Stimulated activated CD4-positive, alpha-beta T cell treated with anti-CD3 and anti-CD28 coated beads, TNF-alpha, amount 100 ng/mL, for 4 hours (primary cell): ENCODE measurements at places on chromosomes 1 and 21.

GRCh38 chr1:182897696-182898095 is 55.3 kb downstream of the SHCBP1L start:
- no peak for DNase-seq

DNA sequence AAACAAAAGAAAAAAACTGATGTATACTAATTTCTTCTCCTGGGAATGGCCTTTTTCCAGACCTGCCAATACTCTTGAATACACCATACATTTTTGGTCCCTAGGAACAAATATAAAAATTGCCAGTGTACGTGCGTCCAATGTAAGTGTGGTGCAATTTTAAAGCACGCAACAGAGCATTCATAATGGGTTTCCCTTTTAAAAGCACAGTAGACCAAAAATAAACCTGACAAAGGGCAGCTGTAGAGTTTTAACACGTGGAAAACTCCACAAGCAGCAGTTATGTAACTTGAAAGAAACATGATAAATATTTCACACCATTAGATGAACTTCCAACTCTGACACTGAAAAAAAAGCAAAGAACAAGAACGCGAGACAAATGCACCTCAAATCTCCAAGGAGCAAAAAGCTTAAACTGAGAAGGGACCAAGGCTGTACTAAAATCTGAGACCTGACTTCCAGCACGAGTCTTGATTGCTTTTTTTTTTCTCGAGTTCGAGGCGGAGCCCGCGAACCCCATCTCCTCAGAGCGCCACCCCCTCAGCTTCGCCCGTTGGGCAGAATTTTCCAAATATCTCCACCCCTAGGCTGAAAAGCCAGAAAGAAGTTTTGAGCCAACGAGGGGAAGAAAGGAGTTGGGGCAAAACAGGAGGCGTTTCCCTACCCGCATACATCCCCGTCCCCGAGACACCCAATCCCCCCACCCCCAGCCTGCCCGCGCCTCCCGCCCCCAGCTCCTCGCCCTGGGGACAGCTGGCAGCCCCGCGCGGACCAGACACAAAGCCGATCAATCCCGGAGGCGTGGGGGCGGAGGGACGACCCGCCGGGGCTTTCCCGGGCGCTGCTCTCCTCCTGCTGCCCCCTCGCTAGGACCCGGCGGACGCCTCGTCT is at the start of gene JAM2:
JAM2 (plus strand) TSS at position 599 of the 891 bp plus-strand sequence. CDS start 564 bp downstream, outside the sequence.
- no peak for DNase-seq

GRCh38 chr1:56838759-56839158 is 15.8 kb upstream of the C8A start:
- no peak for DNase-seq

DNA sequence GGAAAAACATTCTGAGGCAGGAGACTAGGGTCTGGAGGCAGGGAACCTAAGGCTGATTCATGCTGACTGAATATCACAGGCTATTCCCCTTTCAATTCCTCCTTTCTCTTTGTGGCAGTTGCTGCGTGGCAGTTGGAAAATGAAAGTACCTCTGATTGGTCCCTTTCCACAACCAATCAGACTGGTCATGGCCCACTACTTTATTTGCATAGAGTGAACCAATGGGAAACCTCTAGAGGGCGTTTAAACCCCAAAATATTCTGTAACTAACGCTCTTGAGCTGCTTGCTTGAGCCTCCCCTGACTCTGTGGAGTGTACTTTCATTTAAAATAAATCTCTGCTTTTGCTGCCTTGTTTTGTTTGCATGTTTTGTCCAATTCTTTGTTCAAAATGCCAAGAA is 27.7 kb upstream of the VN1R5 start:
- DNase-seq = no peak

- no peak for DNase-seq
Observed at GRCh38 chr1:230232371-230232771, 165.3 kb downstream of the GALNT2 start.

DNA sequence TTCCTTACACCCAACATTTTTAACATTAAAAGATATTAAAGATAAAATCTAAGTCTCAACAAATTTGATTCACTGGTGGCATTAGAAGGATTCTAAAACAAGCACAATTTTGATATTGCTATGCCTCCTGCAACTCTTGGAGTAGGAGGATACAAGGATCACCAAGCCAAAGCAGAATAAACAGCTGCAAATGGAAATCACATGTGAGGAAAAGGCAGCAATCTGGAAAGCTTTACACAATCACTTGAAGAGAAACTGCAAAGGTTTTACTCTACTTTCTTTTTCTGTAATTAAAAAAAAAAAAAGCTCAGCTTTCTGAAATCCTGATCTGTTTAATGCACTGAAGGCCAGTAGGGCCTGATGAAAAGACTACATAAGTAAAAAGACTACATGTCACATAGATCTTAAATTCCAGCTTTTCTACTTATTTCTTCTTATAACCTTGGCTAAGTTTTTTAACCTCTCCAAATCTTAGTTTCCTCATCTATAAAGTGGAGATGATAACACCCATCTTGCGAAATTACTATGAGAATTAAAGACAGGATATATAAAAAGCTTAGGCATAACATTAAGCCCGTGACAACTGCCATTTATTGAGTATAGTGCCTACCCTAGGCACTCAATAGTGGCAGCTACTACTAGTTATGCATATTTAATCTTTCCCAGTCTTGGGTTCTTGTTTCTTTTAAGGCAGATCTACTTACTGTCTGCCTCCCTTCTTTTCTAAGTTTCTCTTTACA is 73.5 kb downstream of the EPS15 start:
- no peak for DNase-seq

- DNase-seq = no peak
Observed at GRCh38 chr1:181185461-181185860, 97.0 kb downstream of the IER5 start.

DNA sequence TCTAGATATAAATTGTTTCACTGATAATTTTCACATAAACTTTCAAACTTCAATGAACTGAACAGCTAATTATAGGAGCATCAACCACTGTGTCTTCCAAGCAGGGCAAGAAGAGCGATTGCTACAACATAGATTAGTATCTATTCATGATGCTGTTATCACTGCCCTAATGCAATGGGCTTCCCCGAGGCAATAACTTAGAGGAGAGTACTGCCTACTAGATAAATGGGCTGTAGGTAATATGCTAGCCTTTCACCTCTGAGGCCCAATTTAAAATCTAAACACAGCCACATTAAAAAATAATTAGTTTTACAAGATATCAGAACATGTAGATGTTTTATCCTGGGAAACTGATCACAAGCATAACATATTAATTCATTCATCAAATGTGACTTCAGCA is 318.0 kb downstream of the VAV3 start:
- no peak for DNase-seq

GRCh38 chr1:26858891-26859640 is 3.9 kb upstream of the SFN start:
- DNase-seq = no peak

DNA sequence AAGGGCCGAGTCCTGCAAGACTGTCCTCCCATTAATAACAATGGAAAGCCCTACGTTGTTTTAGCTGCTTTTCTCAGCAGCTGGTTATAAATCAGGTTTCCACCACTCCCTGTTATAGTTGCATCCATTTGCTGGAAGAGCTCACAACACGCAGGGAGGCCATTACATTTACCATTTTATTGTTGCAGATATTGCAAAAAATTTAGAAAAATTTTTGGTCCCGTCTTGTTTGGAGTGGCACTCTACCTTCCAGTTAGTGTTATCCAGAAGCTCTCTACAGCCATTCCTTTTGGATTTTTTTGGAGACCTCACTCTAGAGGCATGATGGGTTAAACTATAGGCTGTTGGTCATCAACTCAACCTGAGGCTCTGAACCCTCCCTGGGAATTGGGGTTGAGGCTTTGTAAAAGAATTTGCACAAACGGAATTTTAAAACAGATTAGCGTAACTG is 1532.1 kb upstream of the TPTE start:
- DNase-seq = no peak
